ENCODE measurements at places on chromosomes 1 and 21.

DNA sequence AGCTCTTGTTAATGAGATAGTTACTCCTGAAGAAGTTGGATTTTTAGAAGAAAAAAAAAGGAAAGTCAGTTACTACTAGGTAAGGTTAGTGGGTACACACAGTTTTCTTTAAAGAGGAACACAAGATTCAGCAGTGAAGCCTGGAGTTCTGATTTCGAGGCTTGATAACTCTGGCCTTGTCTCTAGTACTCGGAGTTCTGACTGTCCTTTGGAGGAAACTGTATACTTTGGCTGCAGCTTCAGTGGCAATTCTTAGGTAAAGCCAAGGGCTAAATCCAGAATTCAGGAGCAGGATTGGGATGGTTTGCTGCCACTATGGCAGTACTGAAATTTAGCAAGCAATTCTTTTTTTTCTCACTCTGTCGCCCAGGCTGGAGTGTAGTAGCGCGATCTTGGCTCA lies 9.2 kb downstream of the ACADM start:
- no peak overlapping the region for H3K4me3 ChIP-seq
- no peak for DNase-seq
- H3K27me3 ChIP-seq, result no peaks in the 10 kb centered on the region
- H3K27ac ChIP-seq, result no peak overlapping the region
- peaks cover 3% of the 10 kb centered on the region for H3K4me1 ChIP-seq
- peaks cover 5% of the 10 kb centered on the region for H3K36me3 ChIP-seq

DNA sequence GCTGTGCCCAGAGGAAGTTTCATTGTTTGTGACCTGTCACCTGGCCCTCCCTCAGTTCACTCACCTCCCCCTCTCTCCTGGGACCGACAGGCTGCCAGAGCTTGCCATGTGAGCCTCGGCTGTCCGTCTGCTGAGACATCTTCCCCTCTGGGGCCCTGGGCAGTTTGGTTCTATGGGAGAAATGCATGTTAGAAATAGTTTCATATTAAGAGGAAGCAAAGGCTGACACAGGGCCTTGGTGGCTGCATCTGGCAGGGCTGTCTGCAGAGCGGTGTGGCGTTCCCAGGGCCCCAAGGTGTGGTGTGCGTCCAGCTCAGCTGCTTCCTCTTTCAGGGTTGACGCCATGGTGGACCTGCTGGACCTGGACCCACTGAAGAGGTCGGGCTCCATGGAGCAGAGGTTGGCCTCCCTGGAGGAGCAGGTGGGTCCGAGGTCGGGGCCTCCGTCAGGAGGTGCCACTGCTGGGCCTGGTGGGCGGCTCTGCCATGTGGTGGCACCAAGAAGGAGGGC lies 31.9 kb upstream of the LRRC3 start:
- no peak overlapping the region for H3K27ac ChIP-seq
- no peak for DNase-seq
- no peaks in the 10 kb centered on the region for H3K27me3 ChIP-seq
- no peaks in the 10 kb centered on the region for H3K36me3 ChIP-seq
- H3K4me3 ChIP-seq, result peak overlapping the region; percentile 31
- no peaks in the 10 kb centered on the region for H3K4me1 ChIP-seq

DNA sequence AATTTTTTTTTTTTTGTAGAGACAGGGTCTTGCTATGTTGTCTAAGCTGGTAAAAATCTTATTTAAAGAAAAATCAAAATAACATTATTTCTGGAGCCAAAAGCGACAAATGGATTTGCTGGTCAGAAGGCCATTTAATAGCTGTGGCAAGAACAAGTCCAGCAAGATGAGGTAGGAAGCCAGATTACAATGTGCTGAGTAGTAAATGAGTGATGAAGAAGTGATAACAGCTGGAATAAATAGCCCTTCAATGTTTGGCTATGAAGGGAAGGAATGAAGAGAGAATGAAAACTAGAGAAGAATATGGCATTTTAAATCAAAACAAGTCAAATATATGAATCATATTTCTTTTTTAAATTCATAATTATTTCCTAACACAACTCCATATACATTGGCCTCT lies 34.5 kb downstream of the SYDE2 start:
- peaks cover 6% of the 10 kb centered on the region for H3K4me1 ChIP-seq
- no peaks in the 10 kb centered on the region for H3K27me3 ChIP-seq
- DNase-seq, result no peak
- H3K27ac ChIP-seq, result no peak overlapping the region
- H3K36me3 ChIP-seq, result peaks cover 2% of the 10 kb centered on the region

GRCh38 chr1:179253286-179253972 lies 24.0 kb upstream of the ABL2 start:
- no peak overlapping the region for H3K4me3 ChIP-seq
- no peaks in the 10 kb centered on the region for H3K4me1 ChIP-seq
- no peaks in the 10 kb centered on the region for H3K36me3 ChIP-seq

GRCh38 chr1:116311756-116312680 lies 61.0 kb upstream of the ATP1A1 start:
- no peak overlapping the region for H3K27ac ChIP-seq
- no peak overlapping the region for H3K4me3 ChIP-seq
- H3K4me1 ChIP-seq, result peaks cover 17% of the 10 kb centered on the region

GRCh38 chr1:46284597-46285564 lies 18.5 kb downstream of the LRRC41 start:
- no peaks in the 10 kb centered on the region for H3K27me3 ChIP-seq
- H3K36me3 ChIP-seq, result peaks cover 7% of the 10 kb centered on the region
- peak overlapping the region; percentile 41 for H3K4me3 ChIP-seq
- H3K27ac ChIP-seq, result peak overlapping the region; percentile 49
- H3K4me1 ChIP-seq, result peaks cover 11% of the 10 kb centered on the region

- peak overlapping the region; percentile 62 for H3K27ac ChIP-seq
- H3K4me1 ChIP-seq, result peaks cover 7% of the 10 kb centered on the region
- no peak overlapping the region for H3K4me3 ChIP-seq
- no peaks in the 10 kb centered on the region for H3K36me3 ChIP-seq
- peaks cover 7% of the 10 kb centered on the region for H3K27me3 ChIP-seq
Measured at GRCh38 chr1:55316947-55317662, 101.9 kb upstream of the USP24 start.

DNA sequence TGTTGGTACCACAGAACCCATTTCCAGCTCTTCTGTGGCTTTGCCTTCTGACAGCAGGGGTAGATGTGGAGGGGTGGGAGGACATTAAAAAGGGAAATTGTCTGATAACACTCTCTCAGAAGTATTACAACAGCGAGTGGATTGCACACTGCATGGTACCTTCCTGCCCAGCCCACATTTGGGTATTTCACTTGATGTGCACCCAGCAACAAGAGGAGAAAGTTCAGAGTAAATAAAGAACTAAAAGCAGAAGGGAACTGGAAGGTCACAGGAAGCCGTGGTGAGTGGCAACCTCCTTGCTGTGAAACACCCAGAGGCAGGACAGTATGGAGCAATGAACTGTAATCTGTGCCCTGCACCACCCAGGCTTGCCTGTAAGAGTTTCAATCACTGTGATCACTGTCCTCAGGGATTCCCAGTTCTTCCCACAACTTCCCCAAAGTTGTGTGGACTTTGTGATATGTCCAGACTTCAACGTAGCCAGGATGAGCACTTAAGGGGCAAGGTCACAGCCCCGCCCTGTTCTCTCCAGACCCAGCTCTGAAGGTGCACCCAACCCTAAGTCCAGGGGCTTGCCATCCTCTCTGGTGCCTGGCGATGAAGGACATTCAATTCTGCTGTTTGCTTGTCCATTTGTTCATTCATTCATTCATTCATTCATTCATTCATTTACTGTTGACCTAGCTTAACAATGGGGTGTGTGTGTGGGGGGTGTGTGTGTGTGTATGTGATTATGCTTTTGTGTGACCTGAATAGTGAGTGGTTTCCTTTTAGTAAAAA lies 18.7 kb upstream of the F5 start:
- H3K4me1 ChIP-seq, result peaks cover 44% of the 10 kb centered on the region
- no peaks in the 10 kb centered on the region for H3K27me3 ChIP-seq
- DNase-seq, result peak; percentile 20
- peak overlapping the region; percentile 62 for H3K27ac ChIP-seq
- H3K4me3 ChIP-seq, result peak overlapping the region; percentile 68
- H3K36me3 ChIP-seq, result peaks cover 2% of the 10 kb centered on the region

DNA sequence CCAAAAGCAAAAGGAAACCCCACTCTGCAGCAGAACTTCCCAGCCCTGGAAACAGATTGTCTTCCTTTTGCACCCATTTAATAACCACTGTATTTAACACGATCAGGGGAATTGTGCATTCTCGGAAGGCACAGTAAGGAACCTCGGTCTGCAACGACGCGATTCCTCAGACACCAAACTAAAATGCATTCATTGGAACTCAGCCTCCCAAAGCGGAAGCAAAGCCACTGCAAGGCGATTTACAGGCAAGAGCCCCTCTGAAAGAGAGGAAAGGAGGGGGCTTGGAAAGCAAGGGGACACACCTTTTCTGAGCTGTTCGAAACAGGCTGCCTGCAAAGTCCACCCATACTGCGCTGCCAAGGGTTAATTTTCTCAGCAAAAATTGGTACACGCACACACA lies 297.7 kb downstream of the OMA1 start:
- H3K27me3 ChIP-seq, result peaks cover 51% of the 10 kb centered on the region
- H3K27ac ChIP-seq, result no peak overlapping the region
- no peak for DNase-seq
- no peaks in the 10 kb centered on the region for H3K36me3 ChIP-seq
- H3K4me1 ChIP-seq, result peaks cover 2% of the 10 kb centered on the region

DNA sequence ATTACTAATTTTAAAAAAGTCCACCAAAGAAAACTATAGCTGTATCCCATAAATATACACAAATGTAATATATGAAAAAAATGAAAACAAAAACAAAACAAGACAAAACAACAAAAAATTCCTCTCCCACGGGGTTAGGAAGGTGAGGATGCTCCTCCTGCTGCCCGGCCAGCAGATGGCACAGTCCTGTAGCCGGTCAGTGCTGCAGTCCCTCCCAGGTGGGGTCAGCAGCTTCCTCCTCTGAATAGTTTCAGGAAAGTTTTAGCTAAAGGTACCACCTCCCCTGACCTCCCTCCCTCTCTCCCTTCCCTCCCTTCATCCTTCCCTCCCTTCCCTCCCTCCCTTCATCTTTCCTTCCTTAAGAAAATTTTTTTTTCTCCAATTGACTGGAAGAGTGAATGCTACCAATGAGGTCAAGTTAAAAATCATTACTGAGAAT lies 67.8 kb upstream of the BCL10 start:
- H3K4me1 ChIP-seq, result no peaks in the 10 kb centered on the region
- no peak for DNase-seq
- H3K4me3 ChIP-seq, result no peak overlapping the region
- no peak overlapping the region for H3K27ac ChIP-seq
- peaks cover 3% of the 10 kb centered on the region for H3K36me3 ChIP-seq

DNA sequence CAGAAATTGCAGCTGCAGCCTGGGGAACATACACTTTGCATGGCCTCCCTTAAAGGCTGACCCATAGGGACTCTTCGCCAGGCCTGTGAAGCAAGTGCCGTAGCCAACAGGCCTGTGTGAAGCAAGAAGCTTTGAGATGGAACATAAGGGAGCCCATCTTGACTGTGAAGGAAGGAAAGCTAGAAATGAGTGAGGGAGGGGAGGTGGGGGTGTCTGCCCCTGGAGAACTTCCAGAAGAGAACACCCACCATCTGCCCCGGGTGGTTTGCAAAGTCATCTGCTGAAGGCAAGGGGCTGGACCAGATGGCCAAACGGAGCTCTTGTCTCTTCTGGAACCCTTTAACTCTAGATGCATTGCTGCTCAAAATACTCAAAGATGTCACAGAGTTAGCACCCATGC lies 103.3 kb upstream of the GRIK3 start:
- no peaks in the 10 kb centered on the region for H3K4me1 ChIP-seq
- peaks cover 52% of the 10 kb centered on the region for H3K27me3 ChIP-seq
- DNase-seq, result no peak
- H3K4me3 ChIP-seq, result no peak overlapping the region
- no peak overlapping the region for H3K27ac ChIP-seq

DNA sequence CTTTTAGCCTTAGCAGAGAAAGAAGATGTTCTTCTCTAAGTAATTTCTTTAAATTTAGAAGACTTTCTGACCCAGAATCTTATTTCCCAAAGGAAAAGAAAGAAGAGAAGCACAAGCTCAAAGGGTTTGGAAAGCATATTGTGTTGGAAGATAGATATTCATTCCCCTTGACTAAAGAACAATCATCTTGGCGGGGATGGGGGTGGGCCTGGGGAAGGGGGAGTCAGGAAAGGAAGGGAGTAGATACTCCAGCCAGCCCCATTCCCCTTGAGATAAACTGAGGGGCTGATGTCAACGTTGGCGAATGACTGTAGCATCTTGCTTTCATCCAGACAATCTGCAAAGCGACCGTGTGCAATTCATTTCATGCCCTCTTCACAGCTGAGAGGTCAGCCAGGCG lies 66.5 kb upstream of the SIPA1L2 start:
- H3K4me1 ChIP-seq, result no peaks in the 10 kb centered on the region
- H3K4me3 ChIP-seq, result no peak overlapping the region
- no peak overlapping the region for H3K27ac ChIP-seq
- no peaks in the 10 kb centered on the region for H3K36me3 ChIP-seq
- H3K27me3 ChIP-seq, result peaks cover 39% of the 10 kb centered on the region

- H3K4me3 ChIP-seq, result peak overlapping the region; percentile 75
- peaks cover 65% of the 10 kb centered on the region for H3K27me3 ChIP-seq
- peaks cover 2% of the 10 kb centered on the region for H3K36me3 ChIP-seq
- H3K4me1 ChIP-seq, result peaks cover 4% of the 10 kb centered on the region
Measured at GRCh38 chr21:41166884-41167283, 1.1 kb upstream of the BACE2 start.

- no peak overlapping the region for H3K27ac ChIP-seq
- no peaks in the 10 kb centered on the region for H3K27me3 ChIP-seq
- H3K4me3 ChIP-seq, result no peak overlapping the region
- no peaks in the 10 kb centered on the region for H3K36me3 ChIP-seq
- no peak for DNase-seq
Measured at GRCh38 chr1:194013561-194013960, 827.1 kb upstream of the B3GALT2 start.

GRCh38 chr1:205249651-205250050 lies 21.9 kb downstream of the TMCC2 start:
- peaks cover 7% of the 10 kb centered on the region for H3K27me3 ChIP-seq
- DNase-seq, result no peak
- H3K4me1 ChIP-seq, result no peaks in the 10 kb centered on the region

GRCh38 chr1:212040629-212041412 lies 5.3 kb downstream of the DTL start:
- H3K27me3 ChIP-seq, result no peaks in the 10 kb centered on the region
- no peak for DNase-seq
- H3K36me3 ChIP-seq, result no peaks in the 10 kb centered on the region

DNA sequence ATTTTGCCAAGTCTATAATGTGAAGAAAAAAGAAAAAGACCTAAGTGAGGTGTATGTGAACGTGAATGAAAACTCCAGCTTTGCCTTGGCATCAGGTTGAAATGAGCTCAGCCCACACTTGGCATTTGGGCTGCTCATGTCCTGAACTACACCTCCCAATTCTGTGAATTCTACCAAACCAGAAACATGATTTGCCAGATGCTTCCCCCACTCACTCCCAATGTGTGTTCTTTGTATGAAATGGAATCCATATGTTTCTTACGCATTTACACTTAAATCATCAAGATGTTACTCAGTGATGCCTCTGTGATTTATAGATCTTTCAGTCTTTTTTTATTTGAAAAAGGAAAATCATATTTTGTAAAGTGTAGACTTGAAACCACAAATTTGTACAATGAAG lies 32.8 kb upstream of the RUNX1 start:
- no peaks in the 10 kb centered on the region for H3K4me1 ChIP-seq
- H3K27me3 ChIP-seq, result no peaks in the 10 kb centered on the region
- no peak for DNase-seq
- no peak overlapping the region for H3K27ac ChIP-seq
- no peak overlapping the region for H3K4me3 ChIP-seq
- peaks cover 2% of the 10 kb centered on the region for H3K36me3 ChIP-seq

GRCh38 chr1:189312499-189312898 lies 1165.2 kb downstream of the BRINP3 start:
- no peaks in the 10 kb centered on the region for H3K36me3 ChIP-seq
- no peak overlapping the region for H3K4me3 ChIP-seq
- no peaks in the 10 kb centered on the region for H3K4me1 ChIP-seq
- no peak overlapping the region for H3K27ac ChIP-seq
- no peak for DNase-seq

- no peak overlapping the region for H3K27ac ChIP-seq
- peaks cover 6% of the 10 kb centered on the region for H3K36me3 ChIP-seq
- H3K4me1 ChIP-seq, result peaks cover 19% of the 10 kb centered on the region
- no peaks in the 10 kb centered on the region for H3K27me3 ChIP-seq
Measured at GRCh38 chr1:161216945-161217712, 2.0 kb downstream of the FCER1G start.
